ENCODE measurements at places on chromosomes 12 and 14.

DNA sequence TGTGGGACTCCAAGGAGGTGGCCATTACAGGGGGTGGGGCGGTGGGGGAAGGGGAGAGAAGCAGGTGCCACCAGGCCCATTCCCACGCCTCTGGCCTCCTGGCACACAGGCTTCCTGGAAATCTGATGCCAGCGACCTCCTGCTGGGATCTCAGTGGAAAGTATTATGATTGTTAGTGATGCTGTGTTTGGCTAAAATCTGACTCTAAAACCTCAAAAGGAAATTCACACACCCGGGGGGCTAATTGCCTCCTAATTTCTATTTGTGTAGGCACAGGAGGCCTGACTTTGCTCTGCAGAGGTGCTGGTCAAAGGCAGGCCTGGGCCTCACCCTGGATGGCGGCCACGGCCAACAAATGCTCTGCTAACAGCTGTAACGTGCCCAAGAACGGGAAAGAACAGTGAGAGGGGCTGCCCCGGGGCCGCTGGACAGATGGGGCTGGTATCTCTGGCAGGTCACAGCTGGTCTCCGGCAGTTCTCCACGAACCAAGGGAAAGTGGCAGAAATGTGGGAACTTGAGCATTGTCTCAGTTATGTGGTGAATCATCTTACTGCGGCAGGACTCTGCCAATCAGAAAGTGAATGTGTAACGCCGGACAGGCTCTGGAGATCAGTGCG lies 14.3 kb downstream of the FAM181A start:
- no peak for DNase-seq

GRCh38 chr12:111121840-111122239 lies 201.5 kb upstream of the MYL2 start:
- no peak for DNase-seq

DNA sequence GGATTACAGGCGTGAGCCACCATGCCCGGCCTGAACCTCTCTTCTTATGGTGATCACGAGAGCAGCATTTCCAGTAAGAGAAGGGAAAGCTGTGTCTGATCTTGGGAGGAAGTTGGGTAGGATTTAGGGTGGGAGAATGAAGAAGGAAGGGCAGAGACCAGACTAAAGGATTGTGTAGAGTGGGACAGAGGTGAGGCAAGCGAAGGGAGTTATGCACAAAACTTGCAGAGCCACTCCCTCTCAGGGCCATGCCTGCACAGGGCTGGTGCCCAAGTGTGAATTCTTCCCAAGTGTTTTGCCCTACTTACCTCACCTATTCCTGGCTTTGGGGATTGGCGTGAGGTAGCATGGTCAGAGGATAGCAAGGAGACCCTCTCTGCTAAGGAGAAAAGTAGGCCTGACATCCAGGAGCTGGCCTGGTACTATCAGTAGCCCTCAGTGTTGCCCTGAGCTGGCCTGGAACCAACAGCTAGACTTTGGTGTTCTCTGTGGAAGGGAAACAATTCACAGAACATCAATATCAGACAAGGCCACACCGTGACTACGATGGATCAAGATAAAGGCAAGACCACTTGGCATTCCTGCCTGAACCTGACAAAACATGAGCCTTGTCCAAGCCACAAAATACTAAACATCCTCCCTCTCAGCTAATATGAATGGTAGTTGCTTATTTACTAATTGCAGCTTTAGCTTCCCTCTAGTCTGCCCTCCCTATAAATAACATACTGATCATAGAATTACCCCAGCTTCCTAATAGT lies 201.0 kb upstream of the AMIGO2 start:
- DNase-seq, result no peak

DNA sequence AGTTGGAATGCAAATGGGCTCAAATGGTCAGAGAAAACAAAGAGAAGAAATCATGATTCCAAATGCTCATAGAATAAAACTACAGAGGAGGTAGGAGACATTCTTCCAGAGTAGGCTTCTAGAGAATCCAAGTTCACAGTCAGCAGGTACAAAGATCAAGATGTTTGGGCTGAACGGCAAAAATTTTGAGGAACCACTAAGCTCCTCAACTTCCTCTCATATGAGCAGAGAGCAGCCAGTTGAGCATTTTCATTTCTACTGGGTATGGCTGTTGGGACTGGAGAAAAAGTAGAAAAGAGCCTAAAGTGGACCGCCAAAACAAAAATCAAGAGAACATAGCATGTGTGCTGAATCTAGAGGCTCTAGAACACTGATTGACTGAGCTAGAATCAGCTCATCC lies 73.8 kb upstream of the ARID2 start:
- DNase-seq, result no peak

- peak; percentile 42 for DNase-seq
These were observed 5.8 kb downstream of the TMEM253 start for GRCh38 chr14:21106498-21107282.

DNA sequence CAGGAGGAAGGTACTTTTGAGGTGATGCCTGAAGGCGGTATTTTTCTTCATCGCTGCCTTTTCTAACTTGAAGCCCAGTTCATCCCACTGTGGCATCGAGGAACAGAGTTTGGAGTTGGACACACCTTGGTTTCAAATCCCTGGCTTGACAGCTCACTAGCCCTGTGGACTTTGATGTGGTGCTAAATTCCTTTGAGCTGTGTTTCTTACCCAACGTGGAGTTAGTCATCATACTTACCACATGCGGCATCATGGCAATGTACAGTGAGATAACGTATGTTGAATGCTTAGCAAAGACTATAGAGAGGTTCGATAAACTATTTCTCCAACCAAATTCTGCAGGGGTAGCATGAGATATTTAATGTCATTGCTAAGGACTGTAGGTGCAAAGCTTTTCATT lies 3.4 kb downstream of the PLEKHG3 start:
- DNase-seq, result peak; percentile 81

DNA sequence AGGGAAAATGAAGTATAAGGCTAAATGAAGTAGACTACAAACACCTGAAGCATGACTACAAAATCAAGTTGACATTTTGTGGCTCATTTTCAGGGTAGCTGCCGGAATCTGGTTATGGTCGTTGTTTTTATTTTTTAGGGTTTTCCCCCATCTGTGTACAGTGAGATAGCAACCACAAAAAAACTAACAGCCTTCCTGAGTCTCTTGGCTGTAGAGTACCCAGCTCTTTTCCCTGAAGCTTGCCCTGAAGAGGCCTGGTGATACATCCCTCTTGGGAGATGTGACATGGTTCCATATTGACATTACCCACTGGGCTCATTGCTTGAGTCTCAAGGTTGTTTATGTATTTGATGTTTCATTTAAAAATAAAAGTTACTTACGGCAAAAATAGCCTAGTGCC lies 424.0 kb downstream of the ZFP36L1 start:
- no peak for DNase-seq

DNA sequence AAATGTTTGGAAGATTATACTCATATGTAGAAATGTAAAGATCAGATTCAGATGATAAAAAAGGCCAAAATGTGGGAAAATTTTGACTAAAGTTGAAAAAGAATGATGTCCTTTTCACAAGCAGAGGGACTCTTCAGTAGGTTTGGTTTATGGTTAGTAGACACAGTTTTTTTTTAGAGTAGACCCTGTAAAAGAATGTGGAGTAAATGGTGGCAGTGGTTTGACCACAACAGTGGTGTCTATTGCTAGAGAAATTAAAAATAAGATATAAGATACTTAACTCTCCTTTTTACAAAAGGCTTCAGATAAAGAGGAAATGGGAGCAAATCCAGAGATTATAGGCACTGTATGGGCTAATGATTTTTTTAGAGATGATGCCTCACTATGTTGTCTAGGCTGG lies 21.8 kb downstream of the RAP1B start:
- no peak for DNase-seq

GRCh38 chr12:6699989-6700645 lies 498 bp downstream of the PIANP start:
- DNase-seq, result no peak

DNA sequence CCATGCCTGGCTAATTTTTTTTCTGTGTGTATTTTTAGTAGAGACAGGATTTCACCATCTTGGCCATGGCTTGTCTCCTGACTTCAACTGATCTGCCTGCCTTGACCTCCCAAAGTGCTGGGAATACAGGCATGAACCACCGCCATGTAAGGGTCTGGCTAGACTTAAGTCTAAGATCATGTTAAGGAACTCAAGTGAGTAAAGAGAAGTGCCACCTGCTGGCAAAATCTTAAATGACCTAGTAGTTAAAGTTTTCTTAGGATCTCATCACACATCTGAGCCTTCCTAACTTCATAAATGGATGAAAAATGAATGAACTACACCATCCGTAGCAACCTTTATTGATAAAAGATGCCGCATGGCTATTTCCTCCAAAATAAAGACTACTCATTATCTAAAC lies 1.7 kb upstream of the C12orf56 start:
- no peak for DNase-seq

GRCh38 chr12:119932921-119933320 lies 55.8 kb upstream of the CIT start:
- DNase-seq, result no peak

DNA sequence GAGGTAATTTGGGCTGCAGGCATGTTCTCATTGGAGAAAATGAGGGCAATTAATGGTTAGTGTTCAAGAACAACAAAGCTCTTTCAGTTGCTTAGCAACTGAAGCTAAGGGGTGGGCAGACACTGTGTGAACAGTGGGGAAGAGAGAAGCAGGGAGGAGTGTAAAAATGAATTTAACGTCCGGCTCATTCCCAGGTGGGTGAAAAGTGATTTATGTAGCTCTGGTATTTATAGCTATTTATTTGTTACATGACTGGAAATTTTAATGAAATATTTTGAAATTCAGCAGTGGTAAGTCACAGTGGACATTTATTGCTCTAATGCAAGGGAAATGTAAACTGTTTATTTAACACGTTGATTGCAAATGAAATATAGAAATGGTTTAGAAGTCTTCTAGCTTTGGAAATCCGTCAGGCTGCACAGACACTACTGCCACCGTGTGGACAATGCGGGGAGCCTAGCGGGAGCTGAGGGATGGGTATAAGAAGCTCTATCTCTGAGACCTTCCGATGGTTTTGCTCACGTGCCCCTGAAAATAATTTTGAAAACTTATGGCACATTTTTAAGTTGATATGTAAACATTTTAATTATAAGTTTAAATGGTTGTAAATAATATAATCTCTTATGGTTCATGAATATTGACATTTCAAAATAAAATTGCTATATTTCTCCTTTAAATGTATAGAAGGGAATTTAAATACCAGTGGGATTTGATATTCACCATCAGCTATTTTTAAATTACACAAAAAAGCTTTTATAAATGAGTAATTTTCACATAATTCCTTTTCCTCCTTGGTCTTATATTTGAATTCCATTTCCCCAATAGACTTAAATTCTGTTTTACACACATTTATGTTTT lies 54.4 kb downstream of the E2F7 start:
- no peak for DNase-seq

DNA sequence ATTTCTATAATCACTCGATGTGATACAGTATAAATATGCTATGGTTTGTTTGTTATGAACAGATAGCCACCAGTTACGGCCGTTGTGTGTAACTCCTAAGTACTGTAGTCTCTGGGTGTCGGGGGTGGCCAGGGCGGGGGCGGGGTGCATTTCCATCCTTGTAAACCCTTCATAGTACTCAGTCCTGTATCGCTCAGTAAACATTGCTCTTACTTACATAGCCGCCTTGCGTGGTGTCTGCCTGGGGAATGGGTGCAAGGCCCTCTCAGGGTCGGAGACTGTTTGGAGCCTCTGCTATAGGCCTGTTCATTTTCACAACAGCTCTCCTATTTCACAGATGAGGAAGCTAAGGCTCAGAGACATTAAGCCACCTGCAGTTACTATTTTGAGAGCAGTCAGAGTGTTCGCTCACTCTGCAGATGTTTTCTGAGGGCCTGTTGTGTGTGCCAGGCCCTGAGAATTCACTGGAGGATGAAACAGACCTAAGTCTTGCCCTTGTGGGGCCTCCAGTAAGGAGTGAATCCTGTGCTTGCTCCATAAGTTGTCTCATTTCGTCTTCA lies 42.5 kb downstream of the JDP2 start:
- no peak for DNase-seq

GRCh38 chr12:54603173-54603814 lies 14.8 kb upstream of the PPP1R1A start:
- peak; percentile 35 for DNase-seq

DNA sequence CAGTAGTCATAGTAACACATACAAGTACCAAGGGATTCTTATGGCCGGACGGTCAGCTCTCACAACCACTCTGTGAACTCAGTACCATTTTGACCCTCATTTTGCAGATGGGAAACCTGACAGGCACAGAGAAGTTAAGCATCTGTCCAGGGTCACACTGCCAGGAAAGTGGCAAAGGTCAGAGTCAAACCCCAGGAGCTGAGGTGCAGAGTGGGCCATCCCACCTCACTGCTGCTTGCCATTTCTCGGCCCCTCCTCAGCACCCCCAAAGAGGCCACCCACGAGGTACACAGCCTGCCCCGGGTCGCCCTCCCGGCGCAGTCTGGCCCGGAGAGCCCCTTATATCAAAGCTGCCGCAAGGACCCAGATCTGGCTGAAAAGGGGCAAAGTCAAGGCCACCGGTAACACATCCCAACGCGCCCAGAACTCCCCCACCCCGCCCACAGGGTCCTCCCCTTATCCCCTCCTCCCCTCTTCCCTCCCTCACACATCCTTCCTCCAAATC lies 1.7 kb downstream of the NCOR2 start:
- no peak for DNase-seq

- DNase-seq, result no peak
These were observed 3.5 kb downstream of the LMO3 start for GRCh38 chr12:16602412-16602811.

Data from non-pigmented ciliary epithelial cell (primary cell).